Right atrium auricular region (tissue), 2 donors: ENCODE measurements at places on chromosomes 16 and 17. TPM values are rescaled to one million over a fixed set of nuclear protein-coding genes. Genes with fewer than 3 reads are reported as not detected.

WDR59 gene
- total RNA-seq: 18.0 TPM

GRCh38 chr16:49598383-49599170 is 225.0 kb downstream of the C16orf78 start:
- H3K4me3 ChIP-seq: no peak overlapping the region
- DNase-seq: peak; percentile 46
- no peaks in the 10 kb centered on the region for H3K36me3 ChIP-seq
- peaks cover 14% of the 10 kb centered on the region for H3K4me1 ChIP-seq
- H3K27me3 ChIP-seq: no peaks in the 10 kb centered on the region

LGALS9B gene
- not detected for total RNA-seq

PRCD gene
- 2.1 TPM for total RNA-seq

MSLN gene
- 94.6 TPM for total RNA-seq
